ENCODE measurements at places on chromosomes 6 and 20.

DNA sequence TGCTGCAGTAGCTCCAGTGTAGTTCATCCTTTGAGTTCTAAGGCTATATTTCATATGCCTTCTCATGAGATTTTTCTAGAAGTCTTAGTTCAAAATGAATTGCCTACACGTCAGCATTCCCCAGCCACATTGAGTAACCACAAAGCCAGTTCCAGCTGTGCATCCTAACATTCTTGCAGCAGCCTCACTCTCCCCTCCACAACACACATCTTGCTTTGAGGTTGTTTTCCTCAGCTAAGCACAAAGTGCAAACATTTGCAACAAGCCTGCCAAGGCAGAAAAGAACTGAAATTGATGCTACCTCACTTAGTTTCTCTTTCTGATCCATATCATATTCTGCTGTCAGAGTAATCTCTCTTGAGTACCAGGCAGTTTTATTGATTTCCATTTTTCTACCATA lies 160.7 kb upstream of the KCNQ5 start:
- peak; percentile 78 for DNase-seq

GRCh38 chr6:56381801-56382251 lies 134.4 kb upstream of the COL21A1 start:
- peak; percentile 83 for DNase-seq

- DNase-seq, result no peak
Observed at GRCh38 chr6:13406781-13407180, 78.4 kb upstream of the TBC1D7 start.

DNA sequence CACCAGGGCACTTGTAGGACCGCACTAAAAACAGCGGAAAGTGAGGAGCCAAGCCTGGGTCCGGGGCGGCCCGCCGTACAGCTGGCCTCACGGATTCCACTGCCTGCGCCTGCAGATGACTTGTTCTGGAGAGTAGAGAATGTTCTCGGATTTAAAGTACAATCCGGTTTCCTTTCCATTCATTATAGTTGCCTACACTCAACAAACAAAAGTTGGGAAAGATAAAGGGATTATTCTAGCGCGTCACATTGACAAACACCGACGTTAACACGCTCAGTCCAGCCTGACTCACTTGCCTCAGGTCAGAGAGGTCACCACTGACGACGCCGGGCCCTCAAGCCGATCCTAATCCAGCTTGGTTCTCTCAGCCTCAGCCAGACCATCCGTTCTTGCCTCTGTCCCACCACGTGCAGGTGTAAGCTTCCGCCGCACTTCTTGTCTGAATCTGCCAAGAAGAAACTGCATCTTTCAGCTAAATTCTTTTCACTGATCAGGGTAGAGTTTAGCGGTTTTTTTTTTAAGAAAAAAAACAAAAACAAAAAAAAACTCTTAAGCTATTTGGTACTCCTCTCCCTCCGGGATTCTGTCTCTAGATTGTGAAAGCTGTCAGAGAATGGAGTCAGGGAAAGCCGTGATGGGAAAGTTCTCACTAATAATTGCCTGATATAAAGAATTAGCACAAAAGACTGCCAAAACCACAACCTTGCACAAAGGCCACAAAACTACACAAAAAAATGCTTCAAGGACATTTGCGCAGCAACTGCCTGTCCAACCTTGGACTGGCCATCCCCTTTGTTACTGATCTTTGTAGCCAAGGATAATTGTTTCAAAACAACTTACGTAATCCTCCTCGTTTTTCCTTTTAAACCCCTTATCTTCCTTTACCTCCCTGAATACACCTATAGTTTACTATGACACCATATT lies 1.1 kb upstream of the PHF10 start:
- DNase-seq, result peak; percentile 22

DNA sequence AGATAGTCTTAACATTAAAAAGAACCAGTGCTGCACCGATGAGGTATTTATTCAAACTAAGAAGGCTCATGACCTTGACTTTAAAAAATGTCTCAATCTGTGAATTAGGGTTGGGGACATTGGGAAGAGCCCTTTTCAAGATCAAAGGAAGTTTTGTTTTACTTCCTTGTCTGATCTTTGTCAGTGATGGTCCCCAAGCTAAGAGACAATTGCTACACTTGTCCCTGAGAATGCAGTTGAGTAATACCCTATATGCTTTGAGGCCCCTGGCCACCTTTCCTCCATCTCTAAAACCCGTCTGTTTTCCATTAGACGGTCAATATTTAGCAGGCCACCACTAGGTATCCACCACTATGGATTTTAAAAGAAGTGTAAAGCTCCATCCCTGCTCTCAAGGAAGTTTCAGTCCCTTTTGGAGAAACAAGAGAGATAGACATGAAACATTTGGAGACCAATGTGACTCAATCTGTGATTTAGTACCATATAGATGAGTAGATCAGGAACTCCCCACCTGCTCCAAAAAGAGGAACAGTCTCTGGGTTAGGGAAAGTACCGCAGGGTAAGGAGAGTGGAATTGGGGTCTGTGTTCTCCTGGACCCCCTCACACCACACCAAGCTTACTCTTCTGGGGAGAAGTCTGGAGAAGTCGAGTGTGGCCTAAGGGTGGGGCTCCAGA lies 99.1 kb upstream of the ISM1 start:
- DNase-seq, result no peak

- peak; percentile 47 for DNase-seq
Observed at GRCh38 chr20:14142171-14142570, 146.9 kb downstream of the MACROD2 start.

DNA sequence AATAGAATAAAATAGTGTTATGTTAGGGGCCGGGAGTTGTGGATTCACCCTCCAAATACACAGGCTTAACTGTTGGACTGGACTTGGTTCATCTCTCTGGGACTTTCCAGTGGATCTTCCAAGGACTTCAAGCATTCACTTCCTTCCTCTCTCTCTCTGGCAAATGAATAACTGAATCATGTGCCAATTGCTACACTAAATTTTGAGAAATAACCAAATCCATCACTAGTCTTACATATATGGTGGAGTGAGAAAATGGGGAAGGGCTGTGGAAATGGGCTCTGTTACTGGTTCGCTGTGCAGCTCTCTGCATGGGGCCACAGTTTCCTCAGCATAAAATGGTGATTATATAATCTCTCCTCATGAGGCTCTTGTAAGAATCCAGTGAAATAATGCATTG lies 6.8 kb upstream of the KIAA1755 start:
- DNase-seq, result no peak

- DNase-seq, result no peak
Observed at GRCh38 chr6:14317387-14317970, 199.9 kb downstream of the CD83 start.

GRCh38 chr6:125246566-125246965 lies 55.2 kb downstream of the HDDC2 start:
- DNase-seq, result peak; percentile 15

DNA sequence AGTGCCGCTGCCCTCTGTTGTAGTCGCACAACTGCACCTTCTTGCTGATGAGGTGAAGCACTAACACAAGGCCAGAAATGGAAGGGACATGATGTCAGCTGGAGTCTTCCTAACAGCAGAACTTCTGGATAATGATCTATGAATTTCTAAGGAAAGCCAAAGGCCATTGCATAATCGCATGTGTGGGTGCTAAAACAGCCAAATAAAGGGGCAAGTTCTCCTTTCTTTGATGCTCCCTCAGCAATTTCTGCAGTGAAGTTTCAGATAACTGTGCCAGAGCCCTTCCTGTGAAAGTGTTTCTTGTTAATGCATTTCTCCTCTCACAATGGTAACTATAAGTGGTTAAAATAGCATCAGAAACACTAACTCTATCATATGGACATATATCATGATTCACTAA lies 8.0 kb upstream of the F13A1 start:
- no peak for DNase-seq

- DNase-seq, result no peak
Observed at GRCh38 chr20:41874658-41875057, 256.5 kb upstream of the CHD6 start.

GRCh38 chr20:54199283-54199682 lies 8.6 kb upstream of the PFDN4 start:
- DNase-seq, result no peak

DNA sequence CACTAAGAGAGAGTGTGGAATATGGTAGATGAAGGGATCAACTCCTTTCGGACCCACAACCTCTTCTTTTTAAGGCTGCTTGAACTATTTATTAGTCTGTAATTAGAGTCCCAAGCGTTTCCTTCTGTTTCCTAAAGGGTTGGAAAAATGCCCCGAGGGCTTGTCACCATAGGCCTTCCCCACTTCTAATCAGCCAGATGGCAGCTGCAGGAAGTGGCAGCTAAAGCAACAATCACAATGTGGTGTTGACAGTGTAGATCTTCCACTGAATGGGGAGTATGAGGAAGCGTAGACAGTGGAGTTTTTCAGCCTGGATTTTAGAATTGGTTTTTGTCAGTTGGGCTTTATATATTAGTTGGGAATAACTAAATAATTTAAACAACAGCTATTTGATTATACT lies 40.6 kb downstream of the SLC35D3 start:
- no peak for DNase-seq

DNA sequence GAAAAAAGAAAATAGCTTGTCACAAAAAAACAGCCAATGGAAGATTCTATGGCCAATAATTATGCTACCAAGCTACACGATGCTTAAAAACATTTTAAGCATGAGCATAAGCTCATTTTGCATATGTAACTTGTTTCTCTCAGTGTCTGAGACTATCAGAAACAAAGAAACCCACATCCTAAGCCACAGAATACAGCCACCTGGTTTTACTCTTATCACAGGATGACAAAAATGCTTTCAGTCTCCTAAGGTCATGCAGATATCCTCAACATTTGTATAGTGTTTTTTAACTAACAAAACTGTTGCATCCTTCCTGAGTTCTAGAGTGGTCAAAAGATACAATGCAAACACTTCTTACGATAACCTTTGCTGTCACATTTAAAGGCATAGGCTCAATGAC lies 172.1 kb upstream of the RUNX2 start:
- DNase-seq, result no peak

GRCh38 chr20:764255-764654 lies 4.0 kb downstream of the SLC52A3 start:
- DNase-seq, result no peak

GRCh38 chr6:142954844-142955243 lies 9.9 kb upstream of the HIVEP2 start:
- DNase-seq, result no peak

DNA sequence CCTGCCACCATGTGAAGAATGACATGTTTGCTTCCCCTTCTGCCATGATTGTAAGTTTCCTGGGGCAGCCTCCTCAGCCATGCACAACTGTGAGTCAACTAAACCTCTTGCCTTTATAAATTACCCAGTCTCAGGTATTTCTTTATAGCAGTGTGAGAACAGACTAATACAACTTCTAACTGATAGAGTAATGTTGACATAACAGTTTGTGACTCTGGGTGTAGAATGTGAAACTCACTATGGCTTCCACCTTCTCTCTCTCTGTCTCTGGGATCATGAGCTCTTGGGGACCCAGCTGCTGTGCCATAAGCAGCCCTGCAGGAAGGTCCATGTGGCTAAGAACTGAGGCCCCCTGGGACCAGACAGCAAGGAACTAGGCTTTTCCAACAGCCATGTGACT lies 3.5 kb upstream of the HLA-G start:
- DNase-seq, result no peak

GRCh38 chr6:139126931-139127330 lies 7.9 kb upstream of the HECA start:
- DNase-seq, result no peak

- DNase-seq, result no peak
Observed at GRCh38 chr6:167990016-167990945, 7.2 kb upstream of the KIF25 start.

DNA sequence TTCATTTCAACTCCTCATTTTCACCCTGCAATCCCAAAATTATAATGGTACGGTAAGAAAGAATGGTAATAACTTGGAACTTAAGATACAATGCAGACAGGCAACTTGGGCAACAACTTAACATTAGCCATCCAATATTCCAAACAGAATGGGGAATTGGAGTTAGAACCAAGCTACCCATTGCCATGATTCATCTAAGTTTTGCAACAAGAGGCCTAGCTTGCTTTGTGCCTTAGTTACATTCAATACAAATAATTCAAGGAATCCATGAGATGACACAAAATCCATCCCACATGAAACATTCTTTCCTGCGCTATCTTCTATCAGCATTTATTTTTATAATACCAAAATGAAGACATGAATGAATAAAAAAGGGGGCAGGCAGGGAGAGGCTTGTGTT lies 28.4 kb downstream of the DCDC2 start:
- DNase-seq, result no peak

- no peak for DNase-seq
Observed at GRCh38 chr20:32321390-32321789, 36.7 kb upstream of the ASXL1 start.

DNA sequence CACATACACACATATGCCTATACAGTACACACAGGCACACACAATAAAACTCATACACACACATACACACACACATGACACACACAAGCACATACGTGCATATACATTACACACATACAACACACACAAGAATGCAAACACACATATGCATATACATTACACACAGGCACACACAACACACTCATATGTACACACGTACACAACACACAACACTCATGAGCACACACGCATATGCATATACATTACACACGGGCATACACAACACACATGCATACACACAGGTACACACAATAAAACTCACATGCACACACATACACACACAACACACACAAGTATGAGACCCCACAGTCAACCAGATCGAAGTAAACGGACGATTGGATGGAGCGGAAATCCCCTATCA lies 238.2 kb downstream of the ERMARD start:
- DNase-seq, result no peak

DNA sequence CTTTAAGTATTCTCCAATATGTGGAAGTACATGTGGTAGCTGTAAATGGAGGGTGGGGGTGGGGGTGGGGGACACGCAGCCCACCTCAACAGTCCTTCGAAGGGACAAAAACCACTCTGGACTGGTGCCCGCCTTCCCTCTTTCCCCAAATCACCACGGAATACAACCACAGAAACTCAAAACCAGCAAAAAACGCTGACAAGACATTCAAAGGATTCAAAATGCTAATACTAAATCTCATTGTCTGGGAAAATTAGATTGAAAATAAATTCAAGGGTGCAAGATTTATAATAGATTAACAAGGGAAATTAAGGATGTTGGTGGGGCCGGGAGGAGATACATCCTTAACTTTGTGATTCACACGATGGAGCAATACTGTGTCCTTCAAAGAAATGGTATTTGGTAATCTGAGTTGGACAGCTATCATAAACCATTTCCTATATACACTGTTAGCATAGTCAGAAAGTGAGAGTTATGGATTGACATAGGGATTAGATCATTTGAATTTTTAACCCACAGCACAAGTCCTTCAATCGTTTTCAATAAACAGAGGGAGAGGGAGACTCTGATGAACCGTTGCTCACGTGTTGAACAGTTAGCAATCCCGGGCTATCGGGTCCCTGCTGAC lies 766 bp upstream of the TBC1D22B start:
- DNase-seq, result no peak

GRCh38 chr6:80638213-80639055 lies 532.0 kb downstream of the BCKDHB start:
- DNase-seq, result peak; percentile 93

DNA sequence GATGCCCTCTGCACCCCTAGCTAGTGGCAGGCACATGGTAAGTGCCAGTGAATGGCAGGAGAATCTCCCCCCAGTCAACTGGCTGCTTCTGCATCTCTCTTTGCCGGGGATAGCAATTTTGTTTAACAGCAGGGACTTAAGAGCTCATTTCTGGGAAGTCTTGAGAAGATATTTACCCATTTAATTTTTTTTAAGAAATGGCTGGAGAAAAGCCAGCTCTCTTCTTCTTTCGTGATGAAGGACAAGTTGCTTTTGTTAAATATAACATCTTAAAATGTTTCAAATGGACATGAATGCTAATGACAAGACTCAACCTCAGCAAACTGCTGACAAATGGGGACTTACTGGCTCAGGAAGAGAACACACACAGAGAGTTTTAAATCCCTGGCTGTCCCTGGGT lies 55.0 kb upstream of the IYD start:
- no peak for DNase-seq

- peak; percentile 93 for DNase-seq
Observed at GRCh38 chr6:137866914-137867684, at the start of gene TNFAIP3. TSS of gene TNFAIP3 (plus strand) at chr6:137867259. CDS start at chr6:137871228, 3,969 bp downstream.
